GM18507 (cell line): ENCODE measurements at places on chromosomes 7 and 10.

- DNase-seq: no peak
Measured at GRCh38 chr10:77867124-77867719, 59.3 kb downstream of the DLG5 start.

DNA sequence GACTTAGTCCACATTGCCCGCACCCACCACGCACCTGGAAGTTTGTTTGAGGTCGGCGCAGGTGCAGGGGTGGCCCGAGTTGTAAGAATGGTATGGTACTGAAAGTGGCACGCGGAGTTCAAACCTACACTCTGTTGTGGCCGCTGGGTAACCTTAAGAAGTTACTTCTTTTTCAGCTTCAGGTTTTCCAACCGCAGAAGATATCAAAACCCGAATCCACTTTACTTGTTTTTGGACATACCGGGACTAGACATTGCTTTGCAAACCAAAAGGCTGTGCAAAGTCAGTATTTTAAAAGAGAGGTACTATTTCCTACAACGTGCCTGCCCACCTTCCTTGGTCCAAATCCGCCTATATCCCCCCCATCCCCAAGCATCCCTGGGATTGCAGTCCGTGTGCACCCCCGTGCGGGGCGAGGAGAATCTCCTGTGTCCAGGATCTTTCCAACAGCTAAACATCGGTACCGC lies 1.0 kb downstream of the IGFBP3 start:
- no peak for DNase-seq

DNA sequence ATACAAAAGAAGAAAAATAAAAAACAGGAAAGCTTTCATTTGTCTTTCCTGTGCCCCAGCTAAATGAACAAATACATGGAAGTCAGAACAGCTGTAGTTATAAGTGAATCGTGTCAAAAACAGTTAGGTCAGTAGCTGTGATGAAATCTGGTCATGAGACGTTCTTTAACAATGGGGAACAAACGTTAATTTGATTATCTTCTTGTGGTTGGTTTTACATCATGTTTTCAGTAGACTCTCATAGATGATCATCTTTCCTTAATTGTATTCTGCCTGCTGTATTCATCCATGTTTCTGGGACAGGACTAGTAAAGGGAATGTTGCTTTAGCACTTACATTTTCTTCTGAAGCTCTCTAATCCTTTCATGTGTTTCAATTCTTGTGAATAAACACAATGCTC lies 97.0 kb downstream of the PCLO start:
- DNase-seq: no peak

- no peak for DNase-seq
Measured at GRCh38 chr10:110883924-110884323, 12.2 kb downstream of the PDCD4 start.

GRCh38 chr7:42946627-42946950 lies 14.4 kb downstream of the MRPL32 start:
- DNase-seq: no peak

DNA sequence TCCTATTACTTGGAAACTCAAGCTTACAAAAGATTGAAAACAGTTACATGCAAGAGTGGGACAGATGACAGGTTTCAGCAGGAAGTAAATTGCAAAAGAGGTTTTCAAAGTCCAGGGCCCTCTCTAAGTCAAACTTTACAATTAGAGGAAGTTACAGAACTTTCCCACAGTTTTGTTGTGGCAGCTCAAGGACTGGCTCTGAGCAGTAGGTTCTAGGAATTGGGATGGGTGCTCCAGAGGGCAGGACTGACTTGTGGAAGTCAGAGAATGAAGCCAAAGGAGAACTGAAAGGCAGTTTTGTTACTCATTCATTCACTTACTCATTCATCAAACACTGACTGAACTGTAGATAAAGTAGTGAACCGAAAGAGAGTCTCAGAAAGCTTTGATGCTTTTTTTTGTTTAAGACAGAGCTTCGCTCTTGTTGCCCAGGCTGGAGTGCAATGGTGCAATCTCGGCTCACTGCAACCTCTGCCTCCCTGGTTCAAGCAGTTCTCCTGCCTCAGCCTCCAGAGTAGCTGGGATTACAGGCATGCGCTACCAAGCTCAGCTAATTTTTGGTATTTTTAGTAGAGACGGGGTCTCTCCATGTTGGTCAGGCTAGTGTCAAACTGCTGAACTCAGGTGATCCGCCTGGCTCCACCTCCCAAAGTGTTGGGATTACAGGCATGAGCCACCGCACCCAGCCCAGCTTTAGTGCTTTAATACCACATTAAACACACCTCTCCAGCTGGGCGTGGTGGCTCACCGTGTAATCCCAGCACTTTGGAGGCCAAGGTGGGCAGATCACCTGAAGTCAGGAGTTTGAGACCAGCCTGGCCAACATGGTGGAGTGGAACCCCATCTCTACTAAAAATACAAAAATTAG lies 66.8 kb upstream of the CCNJ start:
- no peak for DNase-seq
